ENCODE measurements at places on chromosomes 1 and 21.

GRCh38 chr1:240338837-240339236 is 247.2 kb downstream of the FMN2 start:
- no peaks in the 10 kb centered on the region for H3K4me1 ChIP-seq
- H3K4me3 ChIP-seq, result no peak overlapping the region
- no peak for DNase-seq

DNA sequence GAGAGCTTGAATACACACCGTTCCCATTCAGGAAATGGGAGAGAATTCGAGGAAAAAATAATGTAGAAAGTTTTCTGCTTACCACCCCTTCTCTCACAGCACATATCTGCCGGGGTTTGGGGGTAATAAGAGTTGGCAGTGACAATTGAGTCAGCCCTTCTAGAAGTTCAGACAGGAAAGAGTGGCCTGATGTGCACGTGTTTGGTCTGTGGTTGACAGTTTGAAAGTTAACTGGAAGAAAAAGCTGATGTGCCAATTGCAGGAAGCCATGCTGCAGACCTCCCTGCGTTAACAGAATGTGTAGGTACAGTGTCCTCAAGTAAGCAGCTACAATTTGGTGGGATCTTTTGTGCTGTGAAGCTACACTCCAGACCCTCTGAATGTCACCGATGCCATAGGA is 50.9 kb downstream of the DHX9 start:
- no peak overlapping the region for H3K4me3 ChIP-seq
- H3K27ac ChIP-seq, result no peak overlapping the region
- peaks cover 13% of the 10 kb centered on the region for H3K4me1 ChIP-seq
- no peak for DNase-seq

DNA sequence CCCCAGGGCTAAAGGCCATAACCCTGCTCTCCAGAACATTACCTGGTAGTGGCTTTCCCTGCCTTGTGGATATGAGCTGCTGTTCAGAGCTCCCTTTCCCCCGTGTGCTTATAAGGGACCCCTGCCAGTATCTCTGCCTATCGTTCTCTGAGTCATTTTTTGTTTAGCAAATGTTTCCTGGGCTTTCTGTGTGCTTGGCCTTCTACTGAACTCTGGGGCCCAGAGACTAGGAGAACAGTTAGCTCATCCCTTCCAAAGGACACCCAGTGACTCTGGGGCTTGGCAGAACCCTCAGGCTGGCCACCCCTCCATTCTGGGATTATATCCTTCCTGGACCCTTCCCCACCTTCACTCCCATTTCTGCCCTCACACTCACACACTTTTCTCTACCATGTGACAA is 80.8 kb upstream of the POU3F1 start:
- no peaks in the 10 kb centered on the region for H3K27me3 ChIP-seq
- DNase-seq, result no peak
- H3K27ac ChIP-seq, result no peak overlapping the region
- peaks cover 65% of the 10 kb centered on the region for H3K4me1 ChIP-seq

GRCh38 chr21:17231124-17231523 is 281.7 kb upstream of the CXADR start:
- H3K27ac ChIP-seq, result no peak overlapping the region
- H3K27me3 ChIP-seq, result no peaks in the 10 kb centered on the region
- H3K4me3 ChIP-seq, result no peak overlapping the region
- DNase-seq, result no peak

GRCh38 chr1:22709891-22710700 is 543 bp upstream of the EPHB2 start:
- DNase-seq, result peak; percentile 64
- no peaks in the 10 kb centered on the region for H3K36me3 ChIP-seq
- peak overlapping the region; percentile 57 for H3K4me3 ChIP-seq
- no peaks in the 10 kb centered on the region for H3K27me3 ChIP-seq

- no peaks in the 10 kb centered on the region for H3K27me3 ChIP-seq
- no peak for DNase-seq
- H3K36me3 ChIP-seq, result no peaks in the 10 kb centered on the region
- no peak overlapping the region for H3K27ac ChIP-seq
- H3K4me1 ChIP-seq, result peaks cover 9% of the 10 kb centered on the region
- no peak overlapping the region for H3K4me3 ChIP-seq
Measured at GRCh38 chr21:37627074-37627473, 260.5 kb downstream of the DYRK1A start.

DNA sequence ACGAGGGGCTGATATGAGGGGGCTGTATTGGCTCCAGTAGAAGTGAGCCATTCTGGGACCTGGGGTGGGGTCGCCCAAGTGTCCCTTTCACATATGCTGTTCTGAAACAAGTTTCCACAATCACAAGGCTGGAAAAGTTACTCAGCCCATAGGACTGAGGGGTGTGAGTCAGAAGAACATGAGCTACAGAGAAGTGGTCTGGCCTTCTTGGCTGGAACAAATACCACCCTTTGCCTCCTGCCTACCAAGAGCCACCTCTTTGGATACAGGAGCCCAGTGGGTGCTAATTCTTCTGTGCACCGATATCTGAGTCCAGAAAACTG is 42.4 kb downstream of the MEF2D start:
- DNase-seq, result peak; percentile 36
- peak overlapping the region; percentile 89 for H3K27ac ChIP-seq
- no peaks in the 10 kb centered on the region for H3K36me3 ChIP-seq

DNA sequence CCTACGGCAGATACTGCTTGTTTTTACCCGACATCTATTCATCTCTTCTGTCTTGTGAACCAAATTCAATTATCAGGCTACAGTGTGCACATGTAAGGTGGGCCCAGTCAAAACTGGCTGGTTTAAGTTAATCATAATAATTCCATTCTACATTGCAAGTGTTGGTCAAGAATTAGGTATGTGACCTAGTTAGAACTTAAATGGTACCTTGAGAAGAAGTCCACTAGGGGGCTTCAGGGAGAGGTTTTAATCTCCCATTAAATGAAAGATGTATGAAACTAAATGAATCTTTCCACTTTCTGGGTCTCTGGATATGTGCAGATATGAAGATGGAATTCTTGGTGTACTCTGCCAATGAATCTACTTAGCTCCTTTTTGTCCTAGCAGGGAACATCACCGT is 187.1 kb downstream of the CDC42BPA start:
- no peaks in the 10 kb centered on the region for H3K27me3 ChIP-seq
- no peak for DNase-seq
- H3K4me3 ChIP-seq, result no peak overlapping the region
- H3K4me1 ChIP-seq, result no peaks in the 10 kb centered on the region

DNA sequence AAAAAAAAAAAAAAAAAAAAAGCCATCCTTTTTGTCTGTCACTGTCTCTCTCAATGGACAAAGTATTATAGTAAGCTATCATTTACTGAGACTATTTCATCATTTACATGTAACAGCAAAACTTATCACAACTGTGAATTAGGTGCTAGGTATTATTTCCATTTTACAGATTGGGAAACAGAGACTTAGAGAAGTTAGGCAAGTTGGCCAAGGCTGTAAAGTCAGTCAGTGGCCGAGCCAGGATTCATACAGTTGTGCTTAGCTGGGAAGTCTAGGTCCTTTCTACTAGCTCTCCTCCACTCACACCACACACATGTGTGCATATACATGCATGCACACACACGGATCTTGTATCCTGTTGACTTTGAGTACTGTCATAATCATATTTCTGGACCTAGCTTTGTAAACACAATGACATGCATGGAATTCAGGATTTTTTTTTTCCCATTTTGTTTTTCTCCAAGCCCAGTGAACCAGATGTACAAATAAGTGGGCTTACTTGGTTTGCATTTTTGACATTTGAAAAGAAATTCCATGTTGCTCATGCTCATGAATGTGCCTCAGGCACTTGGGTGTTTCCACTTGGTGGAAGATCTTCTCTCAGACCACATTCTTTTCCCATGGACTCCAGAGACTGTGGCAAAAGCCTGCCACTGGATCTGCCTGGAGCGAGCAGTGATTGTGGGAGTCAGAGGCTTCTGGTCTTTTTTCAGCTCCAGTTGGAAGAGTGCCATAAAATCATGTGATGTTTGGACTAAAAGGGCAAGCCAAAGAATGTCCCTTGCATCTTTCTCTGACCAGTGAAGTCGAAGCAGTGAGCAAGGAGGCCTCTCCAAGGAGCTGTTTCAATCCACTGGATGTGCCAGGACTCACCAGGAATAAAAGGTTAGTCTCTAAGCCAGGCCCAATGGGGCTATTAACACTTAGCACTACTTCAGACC is 61.7 kb upstream of the DNAJC6 start:
- peaks cover 19% of the 10 kb centered on the region for H3K4me1 ChIP-seq
- DNase-seq, result peak; percentile 97
- peak overlapping the region; percentile 85 for H3K27ac ChIP-seq
- H3K4me3 ChIP-seq, result no peak overlapping the region
- H3K36me3 ChIP-seq, result no peaks in the 10 kb centered on the region

DNA sequence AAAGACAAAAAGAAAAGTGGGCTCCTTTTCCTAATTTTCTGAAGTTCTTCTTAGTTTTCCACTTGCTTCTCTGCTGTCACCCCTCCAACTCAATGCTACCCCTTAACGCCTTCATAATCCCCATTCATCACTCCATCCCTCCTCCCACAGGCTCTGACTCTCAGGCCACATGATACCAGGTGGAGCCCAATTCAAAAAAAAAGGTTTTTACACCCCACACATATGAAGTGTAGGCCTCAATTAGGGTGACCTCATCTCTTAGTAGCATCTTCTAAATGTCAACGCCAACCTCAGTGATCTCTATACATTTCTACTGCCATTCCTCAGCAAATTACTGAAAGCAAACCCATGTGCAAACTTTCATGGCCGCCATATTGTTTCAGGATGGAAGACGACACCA is 6.4 kb downstream of the SSBP3 start:
- no peaks in the 10 kb centered on the region for H3K4me1 ChIP-seq
- no peak overlapping the region for H3K4me3 ChIP-seq
- no peak for DNase-seq
- H3K36me3 ChIP-seq, result no peaks in the 10 kb centered on the region

GRCh38 chr1:192100686-192101468 is 57.4 kb upstream of the RGS18 start:
- H3K27me3 ChIP-seq, result no peaks in the 10 kb centered on the region
- no peak for DNase-seq
- peaks cover 7% of the 10 kb centered on the region for H3K4me1 ChIP-seq
- no peak overlapping the region for H3K27ac ChIP-seq

GRCh38 chr1:165395478-165395877 is 39.0 kb upstream of the LMX1A start:
- no peaks in the 10 kb centered on the region for H3K36me3 ChIP-seq
- no peak overlapping the region for H3K4me3 ChIP-seq
- no peak for DNase-seq

GRCh38 chr1:23018661-23019093 is 591 bp upstream of the KDM1A start:
- H3K4me1 ChIP-seq, result peaks cover 31% of the 10 kb centered on the region
- peak overlapping the region; percentile 88 for H3K27ac ChIP-seq
- no peaks in the 10 kb centered on the region for H3K27me3 ChIP-seq
- H3K36me3 ChIP-seq, result peaks cover 24% of the 10 kb centered on the region

- H3K4me3 ChIP-seq, result no peak overlapping the region
- H3K4me1 ChIP-seq, result no peaks in the 10 kb centered on the region
- H3K27me3 ChIP-seq, result no peaks in the 10 kb centered on the region
- no peaks in the 10 kb centered on the region for H3K36me3 ChIP-seq
- no peak for DNase-seq
Measured at GRCh38 chr1:227903061-227903521, 44.6 kb downstream of the WNT9A start.

All from PC-9 (cell line).